NCI-H2029 treated with DMSO at 0.1 percent for 48 hours (cell line): ENCODE measurements at places on chromosomes 11 and 22.

DNA sequence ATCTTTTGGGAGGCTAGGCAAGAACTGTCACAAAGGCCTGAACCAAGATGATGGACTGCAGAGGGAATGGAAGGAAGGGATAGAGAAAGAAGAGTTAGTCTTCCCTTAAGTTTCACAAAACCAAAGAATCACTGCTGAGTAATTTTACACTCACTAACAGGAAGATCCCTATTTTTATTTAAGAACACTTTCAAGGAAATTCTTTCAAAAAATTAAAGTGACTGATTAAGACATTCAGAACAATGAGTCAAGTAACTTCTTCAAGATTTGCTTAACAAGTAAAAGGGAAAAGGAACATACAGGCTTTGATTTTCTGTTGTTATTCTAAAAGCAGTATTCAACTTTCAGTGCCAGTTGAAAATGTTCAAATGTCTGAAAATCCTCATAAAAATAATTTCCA, 3.1 kb downstream of the PITPNB start:
- DNase-seq: no peak

- no peak for DNase-seq
Observed at GRCh38 chr11:32386770-32387377, 48.5 kb downstream of the WT1 start.

DNA sequence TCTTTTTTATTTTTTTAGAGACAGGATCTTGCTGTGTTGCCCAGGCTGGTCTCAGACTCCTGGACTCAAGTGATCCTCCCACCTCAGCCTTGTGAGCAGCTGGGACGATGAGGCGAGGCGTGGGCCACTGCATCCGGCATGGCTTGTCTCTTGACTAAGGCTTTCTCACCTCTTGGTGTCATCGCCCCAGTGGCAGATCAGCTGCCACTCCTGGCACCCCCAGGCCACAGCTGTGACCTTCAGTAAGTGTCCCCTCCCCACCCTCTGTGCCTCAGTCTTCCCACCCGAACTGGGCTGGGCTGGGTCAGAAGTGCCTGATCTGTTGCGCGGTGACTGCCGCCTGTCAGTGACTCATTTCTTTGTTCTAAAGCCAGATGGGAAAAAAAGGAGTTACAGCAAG, 3.6 kb downstream of the SYNGR1 start:
- DNase-seq: no peak

GRCh38 chr11:55345306-55345705, 2.3 kb downstream of the OR4A16 start:
- no peak for DNase-seq

DNA sequence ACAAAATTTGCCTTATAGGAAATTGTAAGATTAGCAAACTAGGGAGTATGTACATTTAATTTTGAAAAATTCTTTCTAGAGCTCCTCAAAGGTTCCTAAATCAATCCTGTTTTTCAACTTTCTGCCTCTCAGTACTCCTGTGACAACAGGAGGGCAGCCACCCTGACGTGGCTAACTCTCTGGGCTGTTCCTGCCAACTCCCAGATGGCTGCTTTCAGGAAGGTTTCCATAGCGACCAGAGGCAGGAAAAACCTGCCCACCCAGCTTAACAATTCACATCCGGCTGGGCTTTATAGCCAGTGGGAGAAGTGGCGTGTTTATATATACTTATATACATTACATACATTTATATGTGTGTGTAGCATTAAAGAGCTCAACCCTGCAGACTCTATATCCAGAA, 26.5 kb downstream of the SGSM3 start:
- DNase-seq: peak; percentile 62

GRCh38 chr22:44572414-44573207, 74.6 kb upstream of the RTL6 start:
- no peak for DNase-seq

DNA sequence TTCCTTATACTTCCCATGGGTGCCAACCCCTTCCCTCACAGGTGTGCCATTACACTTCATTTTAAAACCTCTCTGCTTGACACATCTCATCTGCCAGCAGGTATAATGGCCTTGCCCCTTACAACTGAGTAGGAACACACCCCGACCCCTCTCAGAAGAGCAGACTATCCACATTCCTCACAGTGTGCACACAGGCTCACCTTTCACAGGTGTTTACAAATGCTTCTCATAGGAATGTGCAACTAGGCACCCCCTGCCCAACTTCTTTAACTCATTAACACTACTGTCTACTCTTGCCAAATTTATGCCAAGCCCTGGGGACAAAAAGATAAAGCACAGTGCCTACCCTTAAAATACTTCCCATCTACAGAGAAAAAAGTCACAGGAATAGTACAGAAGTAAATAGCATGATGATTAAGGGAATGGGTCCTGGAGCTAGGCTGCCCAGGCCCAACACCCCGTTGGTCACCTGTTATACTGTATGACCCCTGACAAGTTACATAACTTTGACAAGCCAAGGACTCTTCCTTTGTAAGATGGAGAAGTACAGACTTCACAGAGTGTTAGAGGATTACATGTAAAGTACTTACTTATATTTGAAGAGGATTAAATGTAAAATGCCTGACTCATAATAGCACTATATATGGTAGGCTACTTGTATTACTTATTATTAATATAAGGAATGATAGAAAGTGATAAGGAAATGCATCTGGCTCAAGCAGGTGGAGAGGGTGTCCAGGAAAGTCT, 15.2 kb downstream of the TRIM3 start:
- no peak for DNase-seq

GRCh38 chr11:54558919-54559318, 44.9 kb downstream of the OR4C46 start:
- DNase-seq: no peak
